GM03348 (cell line): ENCODE measurements at places on chromosomes 16 and 17.

DNA sequence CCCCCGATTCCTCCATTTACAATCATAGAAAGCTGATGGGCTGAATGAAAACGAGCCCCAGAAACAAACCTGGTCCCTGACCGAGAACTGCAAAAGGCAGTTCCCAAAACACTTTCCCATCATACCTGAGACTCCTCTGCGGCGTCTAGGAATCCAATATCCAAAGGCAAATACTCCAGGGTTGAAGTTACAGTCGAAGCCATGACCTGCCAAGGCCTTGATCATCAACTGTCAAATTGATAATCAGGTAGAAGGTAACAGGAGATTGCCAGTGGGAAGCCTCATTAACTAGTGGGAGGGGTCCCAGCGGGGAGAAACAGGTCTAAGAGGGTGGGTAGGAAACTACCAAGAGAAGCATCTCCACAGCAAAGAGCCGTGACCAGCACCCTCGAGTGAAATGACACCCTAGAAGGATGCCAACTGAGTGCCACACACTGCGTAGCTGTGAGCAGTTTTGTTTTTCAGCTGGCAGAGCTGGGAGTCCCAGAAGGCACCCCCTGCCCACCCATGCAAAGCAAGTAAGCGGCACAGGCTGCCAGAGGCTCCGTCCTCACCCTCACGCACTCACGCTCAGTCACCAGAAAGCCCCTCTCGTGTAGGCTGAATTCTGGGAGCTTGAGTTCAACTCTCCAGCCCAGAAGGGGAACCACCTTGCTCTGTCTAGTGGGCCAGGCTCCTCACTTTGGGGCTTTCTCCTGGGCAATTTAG, 146.1 kb downstream of the GAS7 start:
- DNase-seq: no peak

DNA sequence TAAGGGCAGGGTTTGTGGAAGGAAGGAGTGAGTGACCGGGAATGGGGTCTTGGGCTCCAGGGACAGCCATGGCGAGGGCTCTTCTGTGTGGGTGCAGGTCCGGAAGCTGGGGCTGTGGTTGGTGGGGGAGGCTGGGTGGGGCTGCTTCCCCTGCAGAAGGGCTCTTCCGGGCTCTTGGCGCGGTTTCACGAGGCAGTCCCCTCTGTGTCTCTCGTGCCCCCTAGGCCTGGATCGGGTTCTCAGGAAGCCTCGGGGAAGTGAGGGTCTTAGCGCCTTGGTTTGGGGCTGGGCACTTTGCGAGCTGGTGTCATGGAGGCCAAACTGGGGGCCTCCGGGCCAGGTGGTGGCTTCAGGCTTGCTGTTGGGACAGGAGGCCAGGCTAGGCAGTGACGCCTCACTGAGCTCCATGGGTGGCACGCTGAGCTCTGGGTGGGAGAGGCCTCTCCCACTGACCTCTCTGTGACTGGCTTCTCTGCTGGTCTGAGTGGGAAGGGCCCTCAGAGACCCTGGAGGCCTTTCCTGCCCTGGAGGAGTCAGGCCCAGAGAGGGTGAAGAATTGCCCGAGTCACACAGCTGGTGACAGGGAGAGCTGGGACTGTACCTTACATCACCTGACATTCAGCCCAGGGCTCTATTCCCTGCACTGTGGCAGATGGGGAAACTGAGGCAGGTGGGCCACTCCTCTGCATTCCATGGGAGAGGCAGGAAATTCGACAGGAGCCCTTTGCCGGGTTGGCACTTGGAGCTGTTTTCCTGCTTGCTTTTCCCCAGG, 8.2 kb downstream of the ADCY7 start:
- DNase-seq: no peak

DNA sequence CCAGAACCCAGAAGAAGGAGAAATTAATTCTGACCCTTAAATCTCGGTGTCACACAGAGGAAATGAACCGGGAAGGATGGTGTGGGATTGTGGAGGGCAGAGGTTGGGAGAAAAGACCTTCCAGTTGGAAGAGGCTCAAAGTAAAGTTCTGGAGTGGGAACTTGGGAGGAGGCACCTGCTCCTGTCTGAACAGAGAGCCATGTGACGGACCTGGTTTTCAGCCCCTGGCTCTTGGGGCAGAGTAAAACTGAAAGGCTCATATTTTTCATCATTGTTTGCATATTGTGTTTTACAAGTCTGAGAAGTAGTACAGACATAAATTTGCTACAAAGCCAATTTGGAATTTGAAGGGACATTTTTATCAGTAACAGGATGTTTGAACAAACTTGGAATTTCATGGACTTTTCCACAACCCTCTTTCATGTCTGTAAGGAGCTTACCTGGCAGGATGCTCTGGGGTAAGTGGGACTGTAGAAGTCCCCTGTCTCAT, 24.4 kb upstream of the SEC14L1 start:
- DNase-seq: no peak

GRCh38 chr16:50679676-50680555, 1.2 kb downstream of the SNX20 start:
- DNase-seq: no peak

DNA sequence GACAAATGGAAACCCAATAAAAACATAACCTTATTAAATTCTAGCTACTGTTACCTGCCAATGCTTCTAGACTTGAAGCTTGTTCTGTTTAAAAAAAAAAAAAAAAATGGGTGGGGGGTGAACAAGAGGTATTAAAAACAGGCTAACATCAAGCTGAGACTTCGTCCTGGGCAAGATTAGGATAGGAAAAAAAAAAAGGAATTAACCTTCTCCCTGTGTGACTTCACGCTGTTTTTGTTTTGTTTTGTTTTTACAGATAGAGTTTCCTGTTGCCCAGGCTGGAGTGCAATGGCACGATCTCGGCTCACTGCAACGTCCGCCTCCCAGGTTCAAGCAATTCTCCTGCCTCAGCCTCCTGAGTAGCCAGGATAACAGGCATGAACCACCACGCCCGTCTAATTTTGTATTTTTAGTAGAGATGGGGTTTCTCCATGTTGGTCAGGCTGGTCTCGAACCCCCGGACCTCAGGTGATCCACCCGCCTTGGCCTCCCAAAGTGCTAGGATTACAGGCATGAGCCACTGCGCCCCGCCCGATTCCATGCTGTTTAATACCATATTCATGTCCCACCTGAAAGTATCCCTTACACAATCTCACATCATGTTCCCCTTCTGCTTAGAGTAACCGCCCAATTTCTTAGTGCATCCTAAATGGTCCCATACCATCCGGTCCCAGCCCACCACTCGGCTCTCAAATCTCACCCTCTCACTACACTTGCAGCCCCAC, 2.2 kb downstream of the USP31 start:
- DNase-seq: no peak

- peak; percentile 61 for DNase-seq
Measured at GRCh38 chr17:29444589-29444988, 54.4 kb downstream of the TAOK1 start.

DNA sequence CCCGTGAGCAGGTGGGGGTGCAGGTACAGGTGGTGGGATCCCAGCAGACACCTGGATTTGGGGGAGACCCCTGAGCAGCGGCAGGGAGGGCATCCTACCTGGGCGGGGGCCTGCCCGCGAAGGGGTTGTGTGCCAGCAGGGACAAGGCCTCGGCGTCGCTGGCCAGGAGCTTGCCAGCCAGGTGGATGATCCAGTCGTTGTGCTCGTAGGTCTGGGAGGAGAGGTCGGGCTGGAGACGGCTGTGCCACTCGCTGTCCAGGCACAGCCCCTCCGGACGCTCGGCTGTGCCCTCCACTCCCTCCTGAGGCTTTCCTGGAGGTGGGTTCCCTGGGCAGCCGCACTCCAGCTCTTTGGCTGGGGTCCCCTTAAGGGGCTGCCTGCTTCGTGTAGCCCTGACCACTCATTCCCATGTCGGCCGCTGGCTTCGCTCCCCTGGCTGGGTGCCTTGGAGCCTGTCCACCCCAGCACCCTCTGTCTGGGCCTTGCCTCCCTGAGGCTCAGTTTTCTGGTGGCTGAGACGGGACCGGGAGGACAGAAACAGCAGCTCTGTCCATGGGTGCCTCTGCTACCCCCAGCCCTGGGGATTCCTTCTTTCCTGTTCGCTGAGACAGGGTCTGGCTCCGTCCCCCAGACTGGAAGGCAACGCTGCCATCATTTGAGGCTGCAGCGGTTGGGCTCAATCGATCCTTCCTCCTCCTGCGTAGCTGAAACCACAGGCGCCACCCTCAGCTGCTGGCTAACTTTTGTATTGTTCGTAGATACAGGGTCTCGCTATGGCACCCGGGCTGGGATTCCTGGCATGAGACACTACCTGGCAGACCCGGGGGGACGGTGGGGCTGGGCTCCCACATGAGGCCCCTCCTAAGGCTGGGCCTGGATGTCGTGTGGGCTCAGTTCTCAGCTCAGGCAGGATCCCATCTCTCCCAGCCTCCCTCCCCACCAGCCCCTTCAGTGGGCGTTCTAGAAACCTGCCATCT, 68.6 kb upstream of the GNG13 start:
- no peak for DNase-seq

GRCh38 chr17:59914274-59914854, 21.4 kb downstream of the RPS6KB1 start:
- DNase-seq: peak; percentile 74

GRCh38 chr16:12547608-12547922, 256.1 kb downstream of the CPPED1 start:
- no peak for DNase-seq

- DNase-seq: peak; percentile 66
Measured at GRCh38 chr17:8994319-8994718, 27.0 kb upstream of the NTN1 start.

- DNase-seq: no peak
Measured at GRCh38 chr16:67677712-67678111, 11.1 kb downstream of the C16orf86 start.

GRCh38 chr16:70267516-70267915, 15.8 kb upstream of the EXOSC6 start:
- DNase-seq: peak; percentile 60

DNA sequence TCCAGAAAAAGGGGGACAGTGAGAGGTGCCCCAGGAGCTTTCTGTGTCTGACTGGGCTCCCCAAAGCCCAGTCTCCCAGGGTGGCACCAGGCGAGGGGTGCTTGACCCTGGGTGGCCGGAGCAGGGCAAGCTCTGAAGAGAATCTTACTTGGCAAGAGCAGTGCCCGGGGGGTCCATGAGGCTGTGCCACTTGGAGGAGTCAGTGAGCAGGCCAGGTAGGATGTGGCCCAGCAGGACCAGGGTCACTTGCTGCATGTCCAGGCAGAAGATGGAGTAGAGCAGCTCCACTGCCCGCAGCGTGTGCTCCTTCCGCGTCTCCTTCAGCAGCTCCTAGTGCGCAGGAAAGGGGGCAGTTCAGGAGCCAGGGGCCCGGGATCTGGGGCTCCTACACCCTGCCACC, 7.3 kb downstream of the CSF3 start:
- DNase-seq: no peak

- no peak for DNase-seq
Measured at GRCh38 chr16:24232936-24233335, 23.2 kb upstream of the CACNG3 start.

- DNase-seq: no peak
Measured at GRCh38 chr16:49015225-49015592, 266.4 kb downstream of the CBLN1 start.

GRCh38 chr17:42692489-42692888, 10.2 kb downstream of the CNTNAP1 start:
- no peak for DNase-seq

DNA sequence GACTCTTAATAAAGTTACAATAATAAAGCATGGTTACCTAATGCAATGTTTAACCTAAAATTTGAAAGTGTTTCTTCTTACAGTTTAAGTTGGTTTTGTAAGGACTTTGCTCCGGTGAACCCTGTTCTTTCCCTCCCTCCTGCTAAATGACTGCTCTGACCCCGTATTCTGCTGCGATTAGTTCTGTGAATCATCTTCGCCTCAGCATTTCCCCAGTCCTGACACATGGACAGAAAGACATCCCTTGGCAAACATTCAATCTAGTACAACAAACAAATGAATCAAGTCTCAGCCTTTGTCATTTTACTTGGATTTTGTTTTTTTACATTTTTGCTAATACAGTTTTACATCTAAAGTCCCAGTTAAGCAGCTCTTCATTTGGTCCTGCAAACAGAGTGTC, 15.4 kb downstream of the KCNJ2 start:
- DNase-seq: peak; percentile 45

GRCh38 chr16:1786242-1787055, 3.7 kb downstream of the NUBP2 start:
- DNase-seq: no peak

DNA sequence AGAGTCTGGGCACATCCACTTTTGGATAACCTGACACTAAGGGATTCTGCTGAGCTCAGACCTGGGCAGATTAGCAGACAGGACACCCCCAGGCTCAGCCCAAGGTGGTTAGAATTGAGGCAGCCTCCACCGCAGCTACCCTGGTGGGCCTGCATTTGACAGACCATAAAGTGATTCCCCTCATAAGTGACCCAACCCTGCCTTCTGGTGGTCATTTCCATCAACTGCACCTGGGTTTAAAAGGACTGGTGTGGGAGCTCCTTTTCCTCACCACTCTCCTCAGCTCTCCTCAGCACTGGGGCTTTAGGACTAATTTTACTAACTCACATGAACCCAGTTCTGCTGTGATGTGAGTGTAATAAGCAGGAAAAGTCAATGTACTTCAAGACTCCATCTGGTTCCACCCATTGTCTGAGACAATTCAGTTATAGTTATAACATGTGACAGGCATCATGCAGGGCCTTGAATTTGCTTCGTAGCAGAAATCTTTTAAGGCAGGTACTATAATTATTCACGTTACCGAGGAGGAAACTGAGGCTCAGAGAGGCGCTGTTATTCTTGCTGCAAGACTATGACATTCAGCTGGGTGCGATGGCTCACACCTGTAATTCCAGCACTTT, 42.5 kb downstream of the MYH3 start:
- peak; percentile 78 for DNase-seq

DNA sequence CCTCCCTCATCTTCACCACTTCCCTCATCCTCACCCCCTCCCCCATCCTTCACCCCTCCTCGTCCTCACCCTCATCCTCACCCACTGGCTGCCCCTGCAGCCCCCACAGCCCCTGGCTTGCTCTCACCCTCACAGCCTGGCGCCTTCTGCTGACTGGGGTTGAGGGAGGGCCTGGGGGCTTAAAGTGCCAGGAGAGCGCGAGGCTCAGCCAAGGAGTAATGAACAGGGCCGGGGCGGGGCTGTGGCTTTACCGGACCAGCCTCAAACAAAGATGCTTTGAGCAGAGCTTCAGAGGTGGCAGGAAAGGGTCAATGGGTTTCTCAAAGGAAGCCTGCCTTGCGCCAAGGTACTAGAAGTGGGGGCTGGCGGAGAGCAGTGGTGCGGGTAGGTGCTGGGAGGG, at the start of gene PRSS33:
TSS of gene PRSS33 (minus strand) at position 155 of the 400 bp plus-strand sequence. CDS start 1,013 bp downstream, outside the sequence.
- DNase-seq: no peak

DNA sequence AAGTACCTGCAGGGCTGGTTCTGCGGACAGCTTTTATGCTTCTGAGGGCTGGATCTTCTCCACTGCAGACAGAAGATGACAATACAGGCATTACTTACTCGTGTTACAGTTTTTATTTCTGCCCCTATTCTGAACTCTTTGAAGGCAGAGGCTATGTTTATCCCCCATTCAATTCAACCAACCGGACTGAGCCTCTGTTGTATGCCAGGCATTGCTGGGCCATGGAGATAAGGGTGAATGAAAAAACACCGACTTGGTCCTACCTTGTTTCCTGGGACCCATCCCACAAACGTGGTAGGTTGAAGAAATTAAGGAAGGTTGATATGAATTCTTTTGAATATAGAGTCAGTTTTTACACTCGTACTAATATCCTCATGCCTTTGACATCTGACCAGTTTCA, 10.0 kb upstream of the HP start:
- no peak for DNase-seq

- DNase-seq: no peak
Measured at GRCh38 chr17:52079496-52079895, 79.0 kb downstream of the CA10 start.
